HT-29 (cell line): ENCODE measurements at places on chromosomes 2 and 18.

- DNase-seq: no peak
Observed at GRCh38 chr2:4725618-4726017, 966.6 kb upstream of the SOX11 start.

GRCh38 chr2:70984576-70985282 is 6.3 kb downstream of the ANKRD53 start:
- peak; percentile 79 for DNase-seq

DNA sequence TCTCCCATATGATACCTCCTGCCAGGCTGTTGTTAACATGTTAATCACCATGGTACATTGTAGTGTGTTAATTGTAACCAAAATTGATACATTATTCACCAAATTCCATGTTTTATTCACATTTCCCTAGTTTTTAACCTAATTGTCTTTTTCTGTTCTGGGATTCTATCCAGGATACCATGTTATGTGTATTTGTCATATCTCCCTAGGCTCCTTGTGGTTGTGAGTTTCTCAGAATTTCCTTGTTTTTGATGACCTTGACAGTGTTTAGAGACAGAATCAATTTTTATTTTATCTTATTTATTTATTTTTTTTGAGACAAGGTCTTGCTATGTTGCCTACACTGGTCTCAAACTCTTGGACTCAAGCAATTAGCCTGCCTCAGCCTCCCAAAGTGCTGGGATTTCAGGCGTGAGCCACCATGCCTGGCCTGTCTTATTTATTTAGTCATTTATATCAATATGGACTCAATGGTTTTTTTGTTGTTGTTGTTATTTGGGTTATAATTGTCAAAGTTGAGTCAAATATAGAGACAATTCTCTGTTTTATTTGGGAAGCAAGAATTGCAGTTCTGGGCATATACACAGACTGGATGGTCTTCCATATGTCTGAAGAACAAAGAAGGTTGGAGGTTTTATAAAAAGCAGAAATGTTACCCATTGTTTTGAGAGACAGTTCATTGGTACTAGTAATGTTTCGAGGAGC is 42.6 kb downstream of the INPP4A start:
- DNase-seq: no peak

- no peak for DNase-seq
Observed at GRCh38 chr2:144771348-144771747, 251.4 kb upstream of the ZEB2 start.

- no peak for DNase-seq
Observed at GRCh38 chr2:33782395-33783230, 183.5 kb upstream of the FAM98A start.

- DNase-seq: peak; percentile 33
Observed at GRCh38 chr2:67974559-67975430, 88.0 kb downstream of the C1D start.

- peak; percentile 38 for DNase-seq
Observed at GRCh38 chr2:199596549-199596948, 138.8 kb upstream of the SATB2 start.

- DNase-seq: no peak
Observed at GRCh38 chr2:62309465-62310091, 113.7 kb downstream of the B3GNT2 start.

- no peak for DNase-seq
Observed at GRCh38 chr18:48850822-48851598, 99.8 kb downstream of the SMAD7 start.

GRCh38 chr18:50558948-50559751 is 737 bp upstream of the MAPK4 start:
- no peak for DNase-seq

DNA sequence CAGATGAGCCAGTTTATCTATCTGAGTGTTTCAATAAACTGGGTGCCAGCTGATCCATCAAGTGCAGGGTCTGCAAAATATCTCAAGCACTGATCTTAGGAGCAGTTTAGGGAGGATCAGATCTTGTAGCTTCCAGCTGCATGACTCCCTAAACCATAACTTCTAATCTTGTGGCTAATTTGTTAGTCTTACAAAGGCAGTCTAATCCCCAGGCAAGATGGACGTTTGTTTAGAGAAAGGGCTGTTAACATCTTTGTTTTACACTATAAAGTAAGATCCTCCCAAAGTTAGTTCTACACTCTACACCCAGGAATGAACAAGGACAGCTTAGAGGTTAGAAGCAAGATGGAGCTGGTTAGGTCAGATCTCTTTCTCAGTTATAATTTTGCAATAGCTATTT is 28.7 kb upstream of the HNMT start:
- no peak for DNase-seq

DNA sequence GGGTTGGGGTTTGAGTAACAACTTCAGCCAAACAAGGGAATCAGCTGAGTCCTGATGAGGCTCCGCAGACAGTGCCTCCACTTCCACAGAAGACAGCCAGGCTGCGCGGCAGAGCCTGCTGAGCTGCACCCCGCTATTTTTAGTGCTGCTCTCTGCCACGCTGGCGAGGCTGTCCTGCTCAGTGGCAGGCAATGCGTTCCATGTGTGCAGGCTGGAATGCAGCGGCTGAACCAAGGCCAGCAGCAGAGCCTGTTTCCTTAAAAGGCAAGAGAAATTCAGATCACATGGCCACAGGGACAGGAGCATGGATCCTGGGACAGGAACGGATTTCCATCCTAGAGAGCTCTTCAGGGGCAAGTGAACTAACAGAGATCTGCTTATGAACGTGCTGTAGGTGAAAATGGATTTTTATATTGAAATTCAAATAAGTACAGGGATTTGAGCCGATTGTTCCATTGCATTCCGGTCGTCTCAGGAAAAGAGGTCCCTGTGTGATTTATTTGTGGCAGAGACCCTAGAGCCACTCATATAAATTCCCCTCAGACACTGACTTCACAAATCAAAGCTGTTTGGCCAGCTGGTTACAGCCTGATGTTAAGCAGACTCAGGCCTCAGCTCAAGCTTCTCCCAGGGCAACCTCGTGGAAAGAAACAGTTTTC is 98.7 kb downstream of the COL6A3 start:
- DNase-seq: no peak

DNA sequence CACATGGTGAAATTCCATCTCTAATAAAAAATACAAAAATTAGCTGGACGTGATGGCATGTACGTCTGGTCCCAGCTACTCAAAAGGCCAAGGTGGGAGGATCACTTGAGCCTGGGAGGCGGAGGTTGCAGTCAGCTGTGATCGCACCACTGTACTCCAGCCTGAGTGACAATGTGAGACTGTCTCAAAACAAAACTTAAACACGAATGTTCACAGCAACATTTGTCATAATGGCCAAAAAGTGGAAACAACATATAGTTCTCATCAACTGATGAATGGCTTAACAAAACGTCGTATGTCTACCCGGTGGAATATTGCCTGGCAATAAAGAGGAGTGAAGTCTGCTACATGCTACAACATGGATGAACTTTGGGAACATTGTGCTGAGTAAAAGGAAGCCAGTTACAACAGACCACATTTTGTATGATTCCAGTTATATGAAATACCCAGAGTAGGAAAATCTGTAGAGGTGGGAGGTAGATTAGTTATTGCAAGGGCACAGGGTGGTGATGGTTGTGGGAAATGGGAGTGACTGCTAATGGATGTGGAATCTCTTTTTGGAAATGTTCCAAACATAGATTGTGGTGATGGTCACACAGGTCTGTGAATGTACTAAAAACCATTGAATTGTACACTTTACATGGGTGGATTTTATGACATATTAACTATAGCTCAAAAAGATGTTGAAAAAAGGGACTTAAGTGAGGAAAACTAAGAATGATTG is 478.2 kb downstream of the PTPRM start:
- DNase-seq: no peak

GRCh38 chr2:170772295-170772694 is 2.1 kb downstream of the ERICH2 start:
- no peak for DNase-seq

- DNase-seq: no peak
Observed at GRCh38 chr2:149577269-149577668, 10.3 kb downstream of the MMADHC start.

DNA sequence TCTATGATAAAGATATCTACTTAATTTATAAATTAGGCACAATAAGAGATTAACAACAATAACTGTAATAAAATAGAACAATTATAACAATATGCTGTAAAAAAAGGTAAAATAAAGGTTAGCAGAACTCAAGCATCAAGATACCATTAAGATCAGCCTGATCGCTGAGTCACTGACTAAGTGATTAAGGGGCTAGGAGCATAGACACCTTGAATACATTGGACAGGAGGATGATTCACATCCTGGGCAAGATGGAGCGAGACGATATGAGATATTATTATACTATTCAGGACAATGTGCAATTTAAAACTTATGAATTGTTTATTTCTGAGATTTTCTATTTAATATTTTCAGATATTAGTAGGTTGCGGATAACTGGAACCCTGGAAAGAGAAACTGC is 1277.8 kb upstream of the ZEB2 start:
- DNase-seq: no peak

GRCh38 chr2:161017780-161018470 is 142.3 kb upstream of the TANK start:
- no peak for DNase-seq

DNA sequence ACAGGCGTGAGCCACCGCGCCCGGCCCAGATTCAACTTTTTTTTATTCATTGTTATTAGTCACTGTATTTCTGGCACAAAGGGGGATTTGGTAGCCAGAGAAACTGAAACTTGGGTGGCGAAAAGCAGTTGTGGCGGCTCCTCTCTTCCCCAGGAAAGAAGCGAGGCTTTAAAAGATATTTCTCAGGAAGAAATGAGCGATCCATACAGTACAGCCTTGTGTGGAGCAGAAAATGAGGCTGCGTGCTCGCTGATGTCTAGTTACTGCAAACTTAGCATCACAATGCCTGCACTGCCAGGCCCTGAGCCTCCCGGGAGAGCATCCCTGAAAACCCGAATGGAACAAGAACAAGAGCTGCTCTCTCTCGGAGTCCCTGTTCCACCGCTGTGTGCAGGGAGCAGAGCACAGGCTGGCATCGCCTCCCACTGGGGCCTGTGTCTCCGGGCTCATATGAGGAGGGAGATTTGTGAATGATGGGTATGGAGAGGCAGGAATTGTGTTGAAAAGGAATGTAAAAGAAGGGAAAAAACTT is 234.0 kb downstream of the ZNF516 start:
- DNase-seq: no peak

- no peak for DNase-seq
Observed at GRCh38 chr2:212929116-212929515, 222.3 kb downstream of the IKZF2 start.

DNA sequence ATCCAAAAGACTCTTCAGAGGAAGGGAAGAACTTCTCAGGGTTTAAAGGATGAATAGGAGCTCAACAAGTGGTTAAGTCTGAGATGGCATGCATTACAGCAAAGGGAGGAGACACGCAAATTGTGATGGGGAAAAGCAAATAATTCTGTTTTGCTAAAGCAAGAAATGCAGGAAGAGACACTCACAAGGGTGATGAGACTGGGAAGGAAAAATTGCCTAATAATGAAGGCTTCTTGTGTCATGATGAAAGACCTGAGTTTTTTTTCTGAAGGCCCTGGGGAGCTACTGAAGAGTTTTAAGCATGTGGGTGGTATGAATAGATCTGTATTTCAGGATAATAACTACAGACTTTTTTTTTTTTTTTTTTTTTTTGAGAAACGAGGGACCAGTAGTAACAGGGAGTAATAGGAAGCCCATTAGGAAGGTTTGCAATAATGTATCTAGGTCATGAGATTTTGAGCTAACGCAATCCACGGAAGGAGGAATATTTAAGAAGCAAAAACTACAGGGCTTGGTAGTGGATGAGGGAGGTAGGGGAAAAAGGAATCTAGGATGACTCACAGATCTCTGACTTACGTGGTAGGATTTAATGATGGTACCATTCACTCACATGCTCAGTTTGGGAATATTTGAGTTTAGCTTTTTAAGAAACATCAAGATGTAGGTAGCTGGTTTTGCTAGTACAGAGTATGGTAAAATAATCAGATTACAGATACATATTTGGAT is 16.0 kb upstream of the SERPINB3 start:
- DNase-seq: no peak

GRCh38 chr2:172580544-172580943 is 24.7 kb downstream of the PDK1 start:
- DNase-seq: no peak

GRCh38 chr2:199019898-199020507 is 437.7 kb downstream of the SATB2 start:
- DNase-seq: peak; percentile 30

DNA sequence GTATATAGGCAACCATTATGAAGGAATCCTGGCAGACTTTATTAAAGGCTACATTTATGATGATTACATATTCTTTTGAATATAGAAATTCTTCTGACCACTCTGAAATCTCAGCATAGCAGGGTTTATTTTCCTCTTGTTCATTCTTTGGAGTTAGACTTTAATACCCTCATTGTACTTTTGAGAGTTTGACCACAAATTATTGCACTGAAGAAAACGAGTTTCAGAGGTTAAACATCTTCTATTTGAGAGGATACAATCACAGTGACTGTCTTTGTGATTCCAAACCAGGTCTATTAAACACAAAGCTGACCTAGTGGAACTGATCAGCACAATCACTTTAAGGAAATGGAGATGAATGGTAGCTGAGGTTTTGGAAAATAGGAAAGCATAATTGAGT is 71.3 kb downstream of the XIRP2 start:
- DNase-seq: no peak

- DNase-seq: no peak
Observed at GRCh38 chr2:5824126-5824525, 131.9 kb downstream of the SOX11 start.

DNA sequence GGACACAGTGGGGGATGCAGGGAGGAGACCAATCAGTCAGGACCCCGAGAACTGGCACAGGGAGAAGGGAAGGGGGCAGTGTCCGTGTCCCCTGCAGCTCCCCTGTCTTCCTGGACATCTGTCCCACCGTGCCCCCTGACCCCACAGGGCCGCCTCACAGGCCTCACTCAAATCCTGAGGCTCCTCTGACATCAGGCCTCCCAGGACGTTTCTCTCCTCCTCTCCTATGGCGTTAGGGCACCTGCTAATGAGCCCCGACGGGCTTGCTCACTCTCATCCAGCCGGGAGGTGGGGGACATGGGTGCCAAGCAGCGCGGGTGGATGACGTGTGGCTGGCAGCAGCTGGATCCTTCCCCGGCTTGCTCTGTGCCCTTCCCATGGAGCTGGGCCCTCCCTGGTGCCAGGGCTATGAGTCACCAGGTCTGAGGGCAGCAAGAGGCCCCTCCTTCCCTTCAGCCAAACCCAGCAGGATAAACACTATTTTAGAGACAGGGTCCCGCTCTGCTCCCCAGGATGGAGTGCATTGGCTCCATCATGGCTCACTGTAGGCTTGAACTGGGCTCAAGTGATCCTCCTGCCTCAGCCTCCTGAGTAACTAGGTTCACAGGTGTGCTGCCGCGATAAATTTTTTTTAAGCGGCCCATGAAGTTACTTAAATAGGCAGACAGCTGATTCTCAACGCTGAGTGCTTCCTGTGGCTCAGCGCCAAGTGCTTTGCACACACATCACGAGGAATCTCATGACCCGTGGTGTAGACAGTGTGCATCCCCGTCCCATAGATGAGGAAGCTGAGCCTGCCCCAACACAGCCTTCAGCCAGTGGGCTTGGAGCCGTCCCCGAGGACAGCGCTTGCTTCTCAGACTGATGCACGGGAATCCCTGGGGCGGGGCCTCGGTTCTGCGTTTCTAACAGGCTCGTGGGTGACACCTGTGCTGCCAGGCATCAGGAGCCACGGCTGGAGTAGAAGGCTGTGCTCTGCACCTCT is 64.5 kb upstream of the HDAC4 start:
- DNase-seq: peak; percentile 71
